ENCODE measurements at places on chromosomes 7 and 10.

- DNase-seq, result no peak
These were observed 89.0 kb downstream of the PHTF2 start for GRCh38 chr7:77887567-77887966.

DNA sequence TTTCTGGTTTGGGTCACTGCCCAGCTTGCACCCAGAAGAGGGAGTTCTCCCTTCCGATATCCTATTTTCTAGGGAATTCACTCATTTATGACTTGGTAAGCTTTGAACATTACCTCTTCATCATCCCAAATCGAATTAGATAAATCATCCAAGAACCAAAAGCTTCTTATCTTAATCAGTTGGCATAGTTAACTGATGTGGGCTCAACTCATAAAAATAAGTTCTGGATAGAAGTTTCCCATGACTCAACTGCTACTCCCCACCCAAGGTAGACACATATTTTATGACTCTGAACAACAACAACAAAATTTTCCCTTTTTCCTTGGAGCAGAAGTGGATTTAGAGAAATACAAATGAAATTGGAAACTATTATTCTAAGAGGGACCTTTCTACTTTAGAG is 102.9 kb upstream of the CCDC6 start:
- DNase-seq, result no peak

GRCh38 chr10:34717429-34717828 is 97.7 kb downstream of the PARD3 start:
- no peak for DNase-seq

DNA sequence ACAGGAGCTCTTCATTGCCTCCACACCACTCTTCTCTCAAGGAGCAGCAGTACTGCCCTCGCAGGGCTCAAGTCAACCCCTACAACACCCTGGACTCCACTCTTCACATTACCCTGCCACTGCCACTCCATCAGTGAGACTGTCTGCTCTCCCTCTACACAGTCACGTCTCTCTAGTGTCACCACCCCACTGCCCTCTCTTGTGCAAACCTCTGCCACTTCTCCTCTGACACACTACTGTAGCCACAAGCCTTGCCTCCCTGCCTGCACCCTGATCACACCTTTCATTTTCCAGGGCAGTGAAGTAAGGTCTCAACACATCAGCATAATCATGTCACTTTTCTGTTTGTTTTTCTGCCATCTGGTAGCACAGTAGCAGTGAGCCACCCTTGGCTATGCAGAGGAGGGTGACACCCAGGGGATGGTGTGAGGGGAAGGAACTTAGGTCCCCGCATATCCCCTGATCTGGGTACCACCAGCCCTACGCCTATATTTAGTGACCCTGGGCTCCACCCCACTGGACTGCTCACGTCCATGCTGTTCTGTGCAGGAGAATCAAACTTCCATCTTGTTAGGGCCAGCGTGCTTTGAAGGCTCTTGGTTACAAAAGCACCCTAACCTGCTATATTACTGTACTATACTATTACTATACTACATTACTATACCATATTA is 1.6 kb downstream of the C10orf143 start:
- DNase-seq, result no peak

DNA sequence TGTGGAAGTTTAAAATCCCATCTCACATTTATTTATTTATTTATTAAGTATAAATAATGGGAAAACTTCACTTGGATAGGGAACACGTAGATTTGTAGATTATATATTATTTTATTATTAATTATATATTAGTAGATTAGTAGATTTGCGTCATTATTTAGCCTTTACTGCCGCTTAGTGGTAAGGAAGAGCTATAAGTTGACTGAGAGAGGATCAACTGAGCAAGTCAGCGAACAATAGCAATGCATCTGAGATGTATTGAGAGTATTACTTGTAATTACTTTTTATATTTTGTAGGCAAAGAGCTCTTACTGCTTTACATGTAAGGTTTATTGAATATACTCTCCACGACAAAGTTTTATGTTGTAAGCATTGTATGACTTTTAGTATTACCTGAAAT is 244.5 kb upstream of the ANKRD30A start:
- no peak for DNase-seq

DNA sequence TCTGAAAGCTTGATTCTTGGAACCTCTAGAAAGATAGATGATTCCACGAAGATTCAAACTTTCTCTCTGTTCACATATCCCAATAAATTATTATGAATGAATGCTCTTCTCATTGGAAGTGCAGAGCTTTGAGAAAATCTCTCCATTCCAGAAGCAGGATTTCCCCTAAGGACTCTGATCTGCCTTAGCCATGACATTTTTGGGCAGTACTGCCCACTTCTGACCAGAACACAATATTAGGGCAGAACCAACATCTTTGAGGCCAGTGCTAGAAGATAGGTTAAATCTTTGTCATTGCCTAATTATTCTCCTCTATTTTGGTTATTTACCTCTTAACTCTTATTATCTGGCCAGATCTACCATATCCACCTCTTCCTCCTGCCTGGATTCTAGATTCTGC is 49.9 kb downstream of the ARMC3 start:
- no peak for DNase-seq

GRCh38 chr7:18590744-18591340 is 95.3 kb downstream of the HDAC9 start:
- DNase-seq, result no peak

- DNase-seq, result no peak
These were observed 193.0 kb downstream of the PRPF18 start for GRCh38 chr10:13779748-13780147.

GRCh38 chr10:127943336-127943910 is 36.5 kb downstream of the PTPRE start:
- no peak for DNase-seq

- no peak for DNase-seq
These were observed 47.7 kb upstream of the STRIP2 start for GRCh38 chr7:129386506-129386905.

GRCh38 chr10:4656576-4657194 is 169.3 kb upstream of the AKR1E2 start:
- DNase-seq, result no peak

DNA sequence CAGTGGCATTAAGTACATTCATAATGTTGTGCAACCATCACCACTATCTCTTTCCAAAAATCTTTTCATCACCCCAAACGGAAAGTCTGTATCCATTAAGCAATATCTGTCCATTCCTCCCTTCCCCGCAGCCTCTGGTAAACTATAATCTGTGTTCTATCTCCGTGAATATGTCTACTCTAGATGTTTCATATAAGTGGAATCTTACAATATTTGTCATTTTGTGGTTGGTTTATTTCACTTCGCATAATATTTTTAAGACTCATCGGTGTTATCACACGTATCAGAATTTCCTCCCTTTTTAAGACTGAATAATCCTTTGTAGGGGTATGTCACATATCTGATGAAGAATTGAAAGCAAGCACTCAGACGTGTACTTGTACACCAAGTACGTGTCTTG is 86.0 kb upstream of the FGFR2 start:
- DNase-seq, result no peak

GRCh38 chr10:80617807-80618206 is 80.1 kb downstream of the SH2D4B start:
- no peak for DNase-seq

DNA sequence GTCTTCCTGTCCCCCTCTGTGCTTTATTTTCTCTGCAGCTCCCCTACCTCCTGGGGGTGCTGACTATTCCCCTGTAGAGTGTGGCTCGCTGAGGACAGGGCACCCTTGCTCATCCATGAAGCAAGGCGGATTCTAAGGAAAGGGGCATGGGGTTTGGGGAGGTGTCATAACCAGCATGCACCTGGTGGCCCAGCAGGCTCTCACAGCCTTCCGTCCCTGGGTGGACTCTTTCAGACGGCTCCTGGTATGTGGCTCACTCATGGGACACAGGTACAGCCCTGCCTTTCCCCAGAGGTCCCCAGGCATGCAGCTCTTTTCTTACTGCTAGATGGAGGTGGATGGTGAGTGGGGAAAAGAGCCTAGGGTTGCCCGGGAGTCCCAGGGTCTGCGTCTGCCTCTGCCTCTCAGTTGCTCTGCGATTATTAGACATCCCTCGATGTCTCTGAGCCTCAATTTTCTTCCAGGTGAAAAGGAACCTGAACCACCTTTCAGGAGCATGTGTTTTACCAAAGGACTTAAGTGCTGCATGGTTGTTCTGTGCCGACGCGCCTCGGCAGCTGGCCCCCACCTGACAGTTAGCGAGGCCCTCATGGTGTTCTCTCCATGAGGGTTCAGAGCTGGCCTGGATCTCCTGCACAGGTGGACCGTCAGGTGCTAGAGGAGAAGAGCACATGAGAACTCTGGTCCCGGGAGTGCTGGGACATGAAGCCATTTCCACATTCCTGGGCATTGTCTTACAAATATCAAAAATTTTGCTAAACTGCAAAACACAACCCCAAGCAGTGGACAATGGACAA is 172.5 kb upstream of the SHH start:
- no peak for DNase-seq

DNA sequence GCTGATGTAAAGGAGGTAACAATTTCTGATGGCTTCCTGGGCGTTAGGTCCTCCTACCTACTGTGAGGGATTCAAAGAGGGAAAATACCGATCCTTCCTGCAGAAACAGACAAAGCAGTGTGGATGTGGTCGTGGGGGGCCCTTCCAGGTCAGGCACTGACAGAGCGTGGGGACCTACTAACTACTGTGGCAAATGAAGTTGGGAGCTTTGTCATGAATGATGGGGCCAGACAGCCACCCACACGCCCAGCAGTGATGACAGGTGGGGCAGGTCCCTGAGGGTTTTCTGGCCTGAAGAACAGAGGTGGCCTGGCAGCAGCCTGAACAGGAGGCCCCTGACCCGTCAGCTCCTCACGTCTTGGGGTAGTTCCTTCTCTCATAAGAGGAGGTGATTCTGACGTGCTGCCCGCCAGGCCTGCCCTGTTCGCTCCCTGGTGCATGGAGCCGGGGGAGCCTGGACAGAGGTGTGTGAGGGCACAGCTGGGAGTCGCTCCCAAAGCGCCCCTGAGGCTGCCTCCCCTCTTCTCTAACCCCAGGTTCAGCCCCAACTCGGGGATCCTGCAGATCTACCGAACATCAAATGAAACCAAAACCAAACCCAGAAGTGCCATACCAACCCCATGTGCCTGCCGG is 4.2 kb downstream of the ATP6V0E2 start:
- DNase-seq, result no peak

GRCh38 chr10:29555091-29555745 is 79.6 kb downstream of the SVIL start:
- DNase-seq, result no peak

- DNase-seq, result peak; percentile 19
These were observed 81.9 kb upstream of the DYNC1I1 start for GRCh38 chr7:95690367-95690947.

- no peak for DNase-seq
These were observed 201.3 kb downstream of the ARL4A start for GRCh38 chr7:12888717-12889116.

DNA sequence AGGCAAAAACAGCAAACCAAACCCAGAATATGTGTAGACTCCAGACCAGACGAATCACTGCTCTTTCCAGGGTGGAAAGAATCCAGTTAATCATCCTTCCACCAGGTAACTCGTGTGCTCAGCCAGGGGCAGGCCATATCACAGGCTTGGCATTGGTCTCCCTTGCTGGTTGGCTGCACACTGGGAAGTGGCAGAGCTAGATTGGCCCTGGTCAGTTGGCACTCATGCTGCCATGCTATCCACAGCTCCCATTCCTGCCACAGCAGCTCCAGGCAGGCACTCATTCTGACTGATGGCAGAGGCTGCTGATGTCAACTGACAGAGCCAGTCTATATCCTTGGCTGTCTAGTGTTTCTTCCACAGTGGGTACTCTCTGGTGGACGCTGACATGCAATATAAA is 9.7 kb upstream of the GDF10 start:
- no peak for DNase-seq

DNA sequence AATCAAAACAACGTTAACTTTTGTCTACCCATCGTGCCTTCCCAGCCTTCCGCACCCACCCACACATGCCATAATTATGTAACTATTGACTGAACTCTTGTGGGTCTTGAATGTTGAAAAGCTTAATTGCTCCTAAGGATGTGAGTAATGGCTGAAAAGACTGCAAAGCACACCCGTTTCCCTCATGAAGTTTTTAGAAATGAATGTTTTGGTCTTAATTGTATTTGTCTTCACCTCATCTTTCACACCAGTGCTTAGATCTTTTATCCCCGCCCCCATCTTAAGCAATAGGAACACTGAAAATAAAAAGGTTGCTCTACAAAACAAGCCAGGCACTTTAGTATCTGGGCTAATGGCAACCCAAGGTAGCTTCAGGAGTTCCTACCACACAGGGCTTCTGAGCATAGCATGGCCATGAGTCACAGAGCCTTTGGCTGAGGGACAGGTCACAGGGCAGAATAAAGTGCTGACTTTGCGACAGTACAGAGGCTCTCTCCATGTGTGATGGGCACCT is 690.5 kb downstream of the PARD3 start:
- DNase-seq, result no peak

- no peak for DNase-seq
These were observed 119.1 kb upstream of the JCAD start for GRCh38 chr10:30178356-30178964.

GRCh38 chr10:89206402-89207180 is 526 bp downstream of the CH25H start:
- DNase-seq, result peak; percentile 32

- peak; percentile 93 for DNase-seq
These were observed 1.7 kb downstream of the KLF6 start for GRCh38 chr10:3783316-3783681.

GRCh38 chr10:84581976-84582375 is 253.6 kb downstream of the CCSER2 start:
- DNase-seq, result no peak

GRCh38 chr7:30630986-30631385 is 36.3 kb downstream of the GARS1 start:
- DNase-seq, result no peak

GRCh38 chr7:31100871-31101270 is 48.8 kb downstream of the ADCYAP1R1 start:
- DNase-seq, result no peak

DNA sequence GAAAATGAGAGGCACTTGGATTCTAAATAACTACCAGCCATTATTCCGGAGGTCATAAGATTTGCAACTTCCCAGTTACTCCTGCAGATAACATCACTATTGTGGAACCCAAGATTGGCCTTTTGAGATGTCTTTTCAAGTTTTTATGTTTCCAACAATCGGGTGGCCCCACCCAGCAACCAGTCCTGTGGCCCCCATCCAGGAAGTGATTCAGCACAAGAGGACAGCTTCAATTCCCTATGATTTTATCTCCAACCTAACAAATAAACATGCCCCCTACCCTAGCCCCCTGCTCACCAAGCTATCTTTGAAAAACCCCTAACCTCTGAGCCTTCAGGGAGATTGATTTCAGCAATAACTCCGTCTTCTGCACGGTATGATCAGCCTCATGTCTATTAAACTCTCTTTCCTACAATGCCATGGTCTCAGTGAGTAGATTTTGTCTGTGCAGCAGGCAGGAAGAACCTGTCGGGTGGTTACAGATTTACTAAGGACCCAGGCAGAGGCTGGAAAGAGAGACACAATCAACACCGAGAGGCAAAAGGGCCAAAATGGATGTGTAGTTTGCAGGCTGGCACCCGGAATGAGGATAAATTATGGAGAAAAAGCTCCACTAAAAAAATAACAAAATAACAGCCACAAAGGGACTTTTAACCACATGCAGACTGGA is 83.9 kb upstream of the UNC5B start:
- no peak for DNase-seq

- no peak for DNase-seq
These were observed 152.0 kb upstream of the SLC13A1 start for GRCh38 chr7:123351516-123352505.

All from T-helper 1 cell (primary cell).